ENCODE measurements at places on chromosomes 11 and 22.

DNA sequence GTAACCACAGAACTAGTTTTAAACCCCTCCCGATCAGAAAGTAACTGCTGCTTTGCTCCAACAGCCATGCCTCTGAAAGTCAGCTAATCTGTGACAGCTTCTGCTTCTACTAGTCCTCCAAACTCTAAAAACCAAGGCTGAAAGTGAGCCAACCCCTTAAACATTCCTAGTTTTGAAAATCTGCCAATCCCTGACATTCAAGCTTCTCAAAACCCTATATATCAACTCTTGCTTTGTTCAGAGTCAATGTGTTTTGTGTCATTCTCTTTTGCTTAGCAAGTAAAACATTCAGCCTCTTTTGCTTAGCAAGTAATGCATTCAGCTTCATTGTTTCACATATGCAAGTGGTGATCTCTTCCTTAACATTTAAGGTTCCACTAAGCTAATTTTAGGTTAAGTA lies 56.9 kb downstream of the ATG16L2 start:
- DNase-seq: no peak

DNA sequence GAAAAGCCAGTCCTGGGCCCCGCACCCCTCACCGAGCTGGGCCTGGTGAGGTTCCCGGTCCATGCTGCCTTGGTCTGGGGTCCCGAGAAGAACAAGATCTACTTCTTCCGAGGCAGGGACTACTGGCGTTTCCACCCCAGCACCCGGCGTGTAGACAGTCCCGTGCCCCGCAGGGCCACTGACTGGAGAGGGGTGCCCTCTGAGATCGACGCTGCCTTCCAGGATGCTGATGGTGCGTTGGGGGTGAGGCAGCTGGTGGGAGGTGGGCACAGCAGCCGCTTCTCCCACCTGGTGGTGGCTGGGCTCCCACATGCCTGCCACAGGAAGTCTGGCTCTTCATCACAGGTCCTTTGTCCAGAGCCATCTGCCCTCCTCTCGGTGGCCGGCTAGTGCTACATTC lies 4.5 kb upstream of the SMARCB1 start:
- no peak for DNase-seq

- DNase-seq: no peak
These were observed 97.6 kb downstream of the KCNQ1 start for GRCh38 chr11:2542406-2542805.

DNA sequence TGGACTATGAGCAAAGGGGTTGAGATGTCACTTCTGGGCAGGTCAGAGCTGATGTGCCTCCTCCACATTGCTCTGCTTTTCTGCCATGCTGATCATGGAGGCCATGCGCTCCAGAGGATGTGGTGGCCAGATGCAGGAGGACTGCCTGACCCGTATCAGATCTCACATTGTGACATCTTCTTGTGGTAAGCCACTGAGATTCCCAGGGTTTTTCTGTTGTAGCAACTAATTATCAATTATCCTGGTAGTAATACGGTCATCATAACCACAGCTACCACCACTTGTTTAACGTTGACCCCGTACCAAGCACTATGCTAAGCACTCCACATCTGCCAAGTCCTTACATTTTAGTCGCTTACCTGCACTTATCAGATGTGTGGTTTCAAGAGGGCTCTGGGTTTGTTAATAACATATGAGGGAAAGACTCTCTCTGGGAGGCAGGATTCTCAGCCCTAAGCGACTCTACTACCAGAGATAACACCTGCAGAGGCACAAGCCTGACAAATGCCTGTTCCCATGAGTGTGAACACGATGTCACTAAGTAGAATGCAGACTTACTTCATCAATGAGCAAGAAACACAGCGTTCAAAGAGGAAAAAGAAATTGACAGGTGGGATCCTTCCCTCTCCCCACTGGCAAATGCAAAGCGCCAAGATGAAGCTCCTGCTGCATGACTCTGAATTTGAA lies 63.6 kb upstream of the TIMP3 start:
- DNase-seq: no peak

DNA sequence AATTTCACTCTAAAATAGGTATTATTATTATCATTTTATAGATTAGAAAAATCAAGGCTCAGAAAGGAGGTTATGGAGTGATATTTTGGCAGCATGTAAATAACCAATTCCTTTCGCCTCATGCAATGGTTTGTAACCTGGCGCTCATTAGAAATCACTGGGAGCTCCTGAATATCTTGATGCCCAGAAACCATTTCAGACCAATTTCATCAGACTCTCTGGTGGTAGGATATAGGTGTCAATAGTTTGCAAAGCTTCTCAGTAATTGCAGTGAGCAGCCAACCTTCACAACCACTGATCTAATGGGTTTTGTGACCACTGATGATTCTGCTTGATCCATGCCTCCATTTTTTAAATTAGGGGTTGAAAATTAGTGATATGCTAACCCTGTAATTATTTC lies 57.8 kb upstream of the ZC3H12C start:
- DNase-seq: no peak

DNA sequence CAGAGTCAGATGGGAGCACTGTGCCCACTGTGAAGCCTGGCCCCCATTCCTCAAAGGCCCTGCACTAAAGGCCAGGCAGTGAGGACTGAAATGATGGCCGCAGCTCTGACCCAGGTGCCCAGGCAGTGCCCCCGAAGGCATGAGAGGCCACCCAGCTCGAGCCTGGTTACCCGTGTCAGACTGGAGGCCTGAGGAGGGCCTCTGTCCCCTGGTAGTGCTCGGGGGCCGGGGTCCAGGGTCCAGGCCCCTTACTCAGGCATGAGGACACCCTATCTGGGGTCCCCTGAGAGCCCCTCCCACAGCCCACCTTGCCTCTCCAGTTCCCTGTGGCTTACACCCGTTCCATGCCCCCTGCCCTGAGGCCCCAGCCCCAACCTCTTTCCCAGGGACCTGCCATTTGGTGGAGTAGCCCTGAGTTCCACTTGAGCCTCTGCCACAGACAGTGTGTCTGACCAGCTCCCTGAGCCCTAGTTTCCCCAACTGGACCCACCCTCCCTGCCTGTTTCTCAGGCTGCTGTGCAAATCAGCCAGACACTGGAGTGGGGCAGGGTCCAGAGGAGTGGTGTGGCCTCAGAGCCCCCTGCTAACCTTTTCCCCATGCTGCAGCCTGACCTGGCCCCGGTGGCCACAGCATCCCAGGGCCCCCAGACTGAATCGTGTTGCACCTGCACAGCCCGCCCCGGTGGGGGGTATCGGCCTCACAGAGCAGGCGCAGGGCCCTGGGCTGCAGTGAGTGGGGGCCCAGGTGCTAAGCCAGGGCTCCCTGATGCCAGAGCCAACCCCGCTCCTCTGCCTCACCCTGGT lies 10.8 kb upstream of the ANKRD13D start:
- DNase-seq: no peak

GRCh38 chr11:29616611-29617010 lies 400.2 kb downstream of the KCNA4 start:
- DNase-seq: no peak

- DNase-seq: no peak
These were observed 8.7 kb upstream of the HIPK3 start for GRCh38 chr11:33248416-33248971.

DNA sequence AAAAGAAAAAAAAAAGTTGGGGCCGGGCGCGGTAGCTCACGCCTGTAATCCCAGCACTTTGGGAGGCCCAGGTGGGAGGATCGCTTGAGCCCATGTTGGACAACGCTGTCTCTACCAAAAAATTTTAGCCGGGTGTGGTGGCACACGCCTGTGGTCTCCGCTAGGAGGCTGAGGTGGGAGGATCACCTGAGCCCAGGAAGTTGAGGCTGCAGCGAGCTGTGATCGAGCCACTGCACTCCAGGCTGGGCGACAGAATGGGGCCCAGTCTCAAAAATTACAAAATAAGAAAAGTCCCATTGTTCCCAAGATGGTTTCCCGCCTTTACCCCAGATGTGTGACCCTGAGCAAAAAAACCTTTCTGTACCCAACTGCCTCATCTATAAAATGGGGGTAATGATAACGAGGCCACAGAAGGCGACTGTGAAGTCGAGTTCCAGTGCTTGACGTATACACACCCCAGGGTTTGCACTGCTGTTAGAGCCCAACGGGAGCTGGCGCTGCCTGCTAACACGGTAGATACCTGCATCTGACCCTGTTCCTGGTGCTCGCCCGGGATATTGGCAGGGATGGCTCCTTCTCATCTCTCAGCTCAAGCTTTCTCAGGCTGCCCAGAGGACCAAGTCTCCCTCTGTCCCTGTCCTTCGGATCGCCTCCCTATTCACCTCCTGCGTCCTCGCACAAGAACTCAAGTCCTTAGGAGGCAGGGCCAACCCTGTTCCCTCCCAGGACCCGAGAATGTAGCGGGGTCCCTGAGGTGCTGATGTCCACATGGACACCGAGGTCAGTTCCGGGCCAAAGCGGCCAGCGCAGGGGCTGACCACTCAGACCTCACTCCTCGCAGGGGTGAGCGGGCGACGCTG lies 1.1 kb upstream of the RPLP2 start:
- no peak for DNase-seq

- no peak for DNase-seq
These were observed 35.8 kb downstream of the ARHGAP1 start for GRCh38 chr11:46664612-46665011.
